Naive thymus-derived CD8-positive, alpha-beta T cell (primary cell): ENCODE measurements at places on chromosomes 13 and 19.

DNA sequence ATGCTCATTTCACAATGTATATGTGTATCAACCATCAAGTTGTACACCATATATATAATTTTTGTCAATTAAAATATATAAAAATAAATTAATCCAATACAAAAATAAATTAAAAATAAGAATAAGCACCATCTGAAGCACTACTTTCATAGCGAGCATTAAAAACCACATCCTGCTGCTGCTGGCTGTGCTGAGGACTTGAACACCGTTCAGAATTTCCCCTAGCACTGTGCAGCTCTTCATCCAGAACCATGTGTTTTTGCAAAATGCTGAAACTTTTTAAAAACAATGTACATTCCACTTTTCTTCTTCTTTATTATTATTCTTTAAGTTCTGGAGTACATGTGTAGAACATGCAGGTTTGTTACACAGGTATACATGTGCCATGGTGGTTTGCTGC, 40.0 kb upstream of the FOXO1 start:
- DNase-seq: no peak

GRCh38 chr13:80149736-80150135, 191.2 kb downstream of the SPRY2 start:
- no peak for DNase-seq

GRCh38 chr13:109880371-109881346, 94.3 kb upstream of the IRS2 start:
- DNase-seq: no peak

GRCh38 chr13:25827831-25828465, 223.9 kb downstream of the SHISA2 start:
- DNase-seq: no peak

- no peak for DNase-seq
These were observed 60.9 kb upstream of the RANBP3 start for GRCh38 chr19:6038634-6039405.

- peak; percentile 33 for DNase-seq
These were observed 11.2 kb upstream of the CEACAM21 start for GRCh38 chr19:41564515-41565378.

GRCh38 chr19:57438925-57439324, 3.8 kb downstream of the ZNF749 start:
- DNase-seq: no peak

- DNase-seq: no peak
These were observed 35.6 kb downstream of the GJA3 start for GRCh38 chr13:20125129-20125782.

DNA sequence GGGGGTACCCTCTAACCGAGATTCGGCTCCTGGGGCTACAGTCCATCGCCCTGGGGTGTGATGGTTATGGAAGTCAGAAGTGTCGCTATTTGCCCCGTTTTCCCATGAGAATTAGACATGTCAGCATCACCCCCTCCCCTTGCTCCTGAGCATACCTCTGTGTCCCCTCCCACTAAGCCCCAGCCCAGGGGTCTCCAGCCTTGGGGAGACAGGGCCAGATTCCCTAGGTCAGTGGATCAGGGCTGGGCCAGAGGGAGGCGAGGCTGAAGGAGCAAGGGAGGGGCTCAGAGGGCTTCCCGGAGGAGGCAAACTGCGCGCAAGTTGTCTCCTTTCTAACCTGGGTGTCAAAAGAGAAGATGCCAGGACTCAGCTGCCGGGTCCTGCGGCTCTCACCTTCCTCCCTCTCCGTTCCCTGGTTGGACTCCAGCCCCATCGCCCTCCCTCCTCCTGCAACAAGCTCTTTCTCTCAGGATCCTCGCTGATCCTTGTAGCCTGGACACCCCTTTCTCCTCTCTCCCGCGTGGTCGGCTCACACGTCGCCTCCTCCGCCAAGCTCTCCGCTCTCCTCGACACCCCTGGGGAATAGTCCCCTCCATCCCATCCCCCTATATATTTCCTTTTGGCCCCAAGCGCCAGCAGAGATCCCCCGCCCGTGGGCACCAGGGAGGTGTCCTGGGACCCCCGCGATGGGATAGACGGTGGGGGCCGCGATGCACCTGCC, 459 bp upstream of the TMEM59L start:
- DNase-seq: no peak

DNA sequence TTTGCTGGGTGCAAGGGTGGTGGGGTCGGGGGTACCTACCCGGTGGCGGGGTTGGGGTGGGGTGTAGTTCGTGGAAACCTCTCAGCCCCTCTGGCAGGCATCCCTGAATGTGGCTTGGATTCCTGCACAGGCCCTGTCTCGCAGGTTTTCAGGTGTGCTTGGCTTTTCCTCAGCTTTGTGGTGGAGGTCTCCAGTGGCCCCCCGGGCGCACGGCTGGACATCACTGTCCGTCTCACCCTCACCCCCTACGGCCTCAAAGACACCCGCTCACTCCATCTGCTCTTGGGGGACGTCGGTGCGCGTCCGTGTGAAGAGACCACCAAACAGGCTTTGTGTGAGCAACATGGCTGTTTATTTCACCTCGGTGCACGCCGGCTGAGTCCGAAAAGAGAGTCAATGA, 44.3 kb downstream of the ZNF146 start:
- no peak for DNase-seq

DNA sequence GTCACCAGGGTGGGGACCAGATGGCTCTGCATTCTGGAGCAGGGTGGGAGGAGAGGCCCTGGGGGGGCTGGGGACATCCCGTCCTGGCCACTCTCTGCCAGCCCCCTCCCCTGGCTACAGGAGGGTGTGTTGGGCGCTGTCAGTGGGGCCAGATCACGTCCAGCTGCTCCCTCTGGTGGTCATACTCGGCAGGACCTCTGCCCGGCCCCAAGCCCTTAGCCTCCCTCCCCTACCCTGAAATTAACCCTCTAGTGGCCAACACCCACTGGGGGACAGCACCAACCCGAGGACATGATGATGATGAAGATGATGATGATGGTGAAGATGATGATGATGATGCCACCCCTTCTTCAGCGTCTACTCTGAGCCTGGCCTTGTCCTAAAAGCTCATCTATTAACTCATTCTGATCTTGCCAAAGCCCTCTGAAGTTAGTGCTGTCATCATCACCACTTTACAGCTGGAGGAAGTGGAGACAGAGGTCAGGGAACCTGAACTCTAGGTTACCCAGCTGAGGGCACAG, 590 bp upstream of the LGI4 start:
- peak; percentile 55 for DNase-seq

DNA sequence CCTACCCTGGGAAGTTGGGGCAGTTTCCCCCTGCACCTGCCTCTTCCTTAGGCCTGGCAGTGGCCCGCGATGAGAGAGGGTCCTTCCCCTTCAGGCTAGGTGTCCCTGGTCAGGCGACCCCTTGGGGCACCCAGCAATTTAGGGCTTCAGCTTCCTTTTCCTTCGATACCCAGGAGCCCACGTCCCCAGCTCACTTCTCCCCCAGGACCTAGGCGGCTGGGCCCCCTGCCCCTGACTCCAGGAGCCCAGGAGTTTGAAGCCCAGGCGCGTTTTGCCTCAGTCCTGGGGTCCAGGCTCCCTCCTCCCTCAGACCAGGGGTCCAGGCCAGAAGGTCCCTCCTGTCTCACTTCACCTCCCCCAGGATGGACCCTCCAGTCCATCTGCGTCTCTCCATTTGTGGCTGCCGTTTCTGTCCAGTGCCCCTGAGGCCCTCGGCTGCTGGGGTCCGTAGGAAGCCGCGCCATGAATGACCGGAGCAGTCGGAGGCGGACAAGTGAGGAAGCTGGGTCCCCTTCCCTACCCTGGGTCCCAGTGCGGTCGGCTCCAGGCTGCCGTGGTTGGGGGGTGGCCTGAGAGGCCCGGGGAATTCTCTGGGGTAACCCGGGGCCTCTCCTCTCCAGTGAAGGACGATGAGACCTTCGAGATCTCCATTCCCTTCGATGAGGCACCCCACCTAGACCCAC, 714 bp downstream of the CCDC106 start:
- no peak for DNase-seq

DNA sequence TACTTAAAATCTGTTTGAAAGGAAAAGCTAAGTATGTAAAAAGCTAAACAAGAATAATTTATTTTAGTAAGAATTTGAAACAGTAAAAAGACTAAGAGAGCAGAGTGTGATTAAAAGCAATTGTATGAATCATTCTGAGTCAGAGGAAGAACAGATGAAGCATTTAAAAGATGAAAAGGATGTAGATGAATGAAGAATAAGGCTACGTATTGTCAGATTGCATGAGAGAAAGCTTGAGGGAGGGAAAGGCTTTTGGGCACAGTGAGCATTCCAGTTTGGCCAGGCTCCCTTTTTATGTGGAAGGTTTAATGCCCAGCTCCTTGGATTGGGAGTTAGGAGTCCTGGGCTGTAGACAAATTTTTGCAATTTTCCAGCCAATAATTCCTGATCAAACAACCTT, 117.7 kb downstream of the FREM2 start:
- DNase-seq: no peak

DNA sequence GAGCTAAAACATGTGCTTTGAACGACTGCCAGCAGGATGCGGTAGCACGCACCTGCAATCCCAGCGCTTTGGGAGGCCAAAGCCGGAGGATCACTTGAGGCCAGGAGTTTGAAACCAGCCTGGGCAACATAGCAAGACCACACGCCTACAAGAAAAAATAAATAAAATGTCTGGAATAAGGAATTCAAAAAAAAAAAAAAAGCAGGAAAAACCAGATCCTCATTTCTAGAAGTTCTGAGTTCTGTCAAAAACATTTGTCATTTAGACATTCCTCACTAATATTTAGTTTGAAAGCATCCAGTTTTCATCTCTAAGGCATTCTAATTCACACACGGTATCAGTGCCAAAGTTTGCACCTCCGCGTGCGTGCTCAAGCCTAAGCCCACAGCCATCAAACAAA, 36.9 kb upstream of the USE1 start:
- DNase-seq: no peak

DNA sequence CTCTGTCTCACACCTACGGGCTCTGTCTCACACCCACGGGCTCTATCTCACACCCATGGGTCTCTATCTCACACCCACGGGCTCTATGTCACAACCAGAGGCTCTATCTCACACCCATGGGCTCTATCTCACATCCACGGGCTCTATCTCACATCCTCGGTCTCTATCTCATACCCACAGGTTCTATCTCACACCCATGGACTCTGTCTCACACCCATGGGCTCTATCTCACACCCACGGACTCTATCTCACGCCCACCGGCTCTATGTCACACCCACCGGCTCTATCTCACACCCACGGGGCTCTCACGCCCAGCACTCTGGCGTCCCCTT, 73.9 kb downstream of the COL4A2 start:
- DNase-seq: no peak

- no peak for DNase-seq
These were observed 8.7 kb downstream of the ADAMTS10 start for GRCh38 chr19:8601796-8602195.

GRCh38 chr13:73059460-73060250, 850 bp downstream of the KLF5 start:
- DNase-seq: peak; percentile 21

- no peak for DNase-seq
These were observed 11.8 kb downstream of the NLRP11 start for GRCh38 chr19:55820037-55820436.

DNA sequence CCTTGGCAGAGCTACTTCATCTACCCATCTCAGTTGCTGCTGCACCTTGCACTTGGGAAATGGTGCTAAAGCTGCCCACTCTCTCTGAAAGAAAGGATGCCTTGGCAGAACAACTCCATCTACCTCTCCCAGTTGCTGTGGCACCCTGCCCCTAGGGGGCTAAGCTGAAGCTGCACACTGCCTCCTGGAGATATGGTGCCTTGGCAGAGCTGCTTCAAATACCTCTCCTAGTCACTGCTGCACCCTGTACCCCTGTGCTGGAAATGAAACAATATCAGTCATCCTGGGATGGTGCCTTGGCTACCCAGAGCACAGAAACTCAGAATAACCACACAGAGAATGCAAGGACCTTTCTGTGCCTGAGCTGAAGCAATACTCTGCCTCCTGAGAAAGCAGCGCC, 615.8 kb downstream of the DIAPH3 start:
- DNase-seq: no peak

- DNase-seq: peak; percentile 11
These were observed at the start of gene DPF1 for GRCh38 chr19:38224014-38224862. TSS of gene DPF1 (minus strand) at chr19:38224222. CDS start at chr19:38224142, 80 bp downstream.

GRCh38 chr19:43594710-43595604, 977 bp downstream of the IRGQ start:
- peak; percentile 61 for DNase-seq

- DNase-seq: no peak
These were observed 145.2 kb downstream of the KCTD12 start for GRCh38 chr13:76741046-76741445.
